ENCODE measurements at places on chromosomes 11 and 22. TPM values are rescaled to one million over a fixed set of nuclear protein-coding genes. Genes with fewer than 3 reads are reported as not detected.

The MPPED1 gene
- total RNA-seq: not detected

The ACTN3 gene
- not detected for total RNA-seq

The PLAAT4 gene
- 99.8 TPM for total RNA-seq

The MPPED2 gene
- total RNA-seq: not detected

The RAB38 gene
- 0.70 TPM for total RNA-seq

The CHST1 gene
- total RNA-seq: not detected

The UCP3 gene
- total RNA-seq: 2.9 TPM

The OR52N5 gene
- total RNA-seq: not detected

The KIRREL3 gene
- not detected for total RNA-seq

The UFD1 gene
- 97.2 TPM for total RNA-seq

The ZNF143 gene
- 31.4 TPM for total RNA-seq

The TMEM86A gene
- 0.26 TPM for total RNA-seq

The CHEK1 gene
- total RNA-seq: 106 TPM

DNA sequence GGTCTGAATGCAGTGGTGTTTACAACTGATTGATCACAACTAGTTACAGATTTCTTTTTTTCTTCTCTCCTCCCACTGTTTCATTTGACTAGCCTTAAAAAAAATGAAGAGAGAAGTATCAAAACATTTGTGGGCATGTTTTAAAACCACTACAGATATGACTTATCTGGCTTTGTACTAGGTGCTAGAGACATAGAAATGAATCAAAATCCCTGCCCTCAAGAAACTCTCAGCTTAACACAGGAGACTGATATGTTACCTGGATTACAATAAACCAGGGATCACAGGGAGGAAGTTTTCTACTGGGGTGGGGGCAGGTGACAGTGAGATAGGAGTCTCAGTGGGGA, 25.2 kb upstream of the CTR9 start:
- peaks cover 29% of the 10 kb centered on the region for H3K4me1 ChIP-seq
- DNase-seq: no peak
- H3K36me3 ChIP-seq: no peaks in the 10 kb centered on the region
- H3K27me3 ChIP-seq: peaks cover 15% of the 10 kb centered on the region

- peak overlapping the region; percentile 75 for H3K27ac ChIP-seq
- H3K4me3 ChIP-seq: peak overlapping the region; percentile 79
- H3K27me3 ChIP-seq: peaks cover 53% of the 10 kb centered on the region
Observed at GRCh38 chr11:67373648-67374570, 511 bp upstream of the CLCF1 start.

- H3K36me3 ChIP-seq: no peaks in the 10 kb centered on the region
- H3K4me1 ChIP-seq: peaks cover 11% of the 10 kb centered on the region
- no peak overlapping the region for H3K27ac ChIP-seq
- H3K27me3 ChIP-seq: no peaks in the 10 kb centered on the region
- no peak overlapping the region for H3K4me3 ChIP-seq
Observed at GRCh38 chr11:87300640-87301380, 263.1 kb downstream of the TMEM135 start.

DNA sequence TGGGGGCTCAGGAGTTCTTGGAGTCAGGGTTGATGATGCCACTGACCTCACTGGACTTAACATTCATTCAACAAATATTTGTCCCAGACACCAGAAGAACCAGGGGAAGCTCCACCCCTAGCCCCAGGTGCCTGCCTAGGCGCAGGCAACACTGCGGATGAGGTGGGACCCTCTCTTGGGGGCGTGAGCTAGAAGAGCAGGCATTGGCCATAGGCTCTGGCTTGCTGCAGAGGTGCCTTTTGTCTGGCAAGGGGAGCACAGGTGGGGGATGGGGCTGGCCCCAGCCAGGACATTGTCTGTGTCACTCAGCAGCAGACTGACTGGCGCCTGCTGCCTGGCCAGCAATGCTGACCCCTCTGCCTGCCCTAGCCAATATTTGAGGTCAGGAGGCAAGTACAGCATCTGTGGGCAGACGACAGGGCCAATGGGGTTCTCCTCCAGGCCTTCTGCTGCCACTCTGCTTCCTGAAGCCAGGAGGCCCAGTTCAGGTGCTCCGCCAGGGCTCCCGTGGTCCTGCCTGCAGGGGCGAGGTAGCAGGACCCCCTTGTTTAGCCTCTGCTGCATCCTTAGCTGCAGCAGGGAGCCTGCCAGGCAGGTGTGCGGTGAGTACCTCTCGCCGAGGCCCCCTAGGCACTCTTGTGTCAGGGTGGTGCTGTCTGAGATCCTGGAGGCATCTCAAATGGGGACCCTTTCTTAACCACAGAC, 4.0 kb downstream of the LINC01488 start:
- no peak overlapping the region for H3K27ac ChIP-seq
- no peak overlapping the region for H3K4me3 ChIP-seq
- DNase-seq: no peak
- H3K27me3 ChIP-seq: no peaks in the 10 kb centered on the region
- no peaks in the 10 kb centered on the region for H3K36me3 ChIP-seq

DNA sequence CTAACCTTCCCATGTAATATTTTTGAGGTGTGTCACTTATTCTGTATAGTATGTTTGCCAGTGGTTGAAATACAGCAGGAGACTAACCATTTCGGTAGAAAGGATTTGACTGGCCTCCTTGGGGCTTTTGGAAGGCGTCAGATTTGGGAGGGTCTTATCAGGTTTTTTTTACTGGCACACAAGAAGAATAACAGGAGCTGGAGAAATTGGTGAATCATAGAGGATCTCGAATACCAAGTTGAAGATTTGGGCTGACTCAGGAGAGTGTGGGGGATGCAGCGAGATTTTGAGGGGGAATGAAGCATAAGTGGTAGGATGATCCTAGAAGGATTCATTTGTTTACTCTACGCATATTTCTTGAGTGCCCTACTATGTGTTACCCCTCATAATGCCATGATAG, 200.5 kb downstream of the DDX10 start:
- H3K36me3 ChIP-seq: no peaks in the 10 kb centered on the region
- H3K27ac ChIP-seq: no peak overlapping the region
- no peaks in the 10 kb centered on the region for H3K27me3 ChIP-seq
- H3K4me3 ChIP-seq: no peak overlapping the region
- DNase-seq: no peak

DNA sequence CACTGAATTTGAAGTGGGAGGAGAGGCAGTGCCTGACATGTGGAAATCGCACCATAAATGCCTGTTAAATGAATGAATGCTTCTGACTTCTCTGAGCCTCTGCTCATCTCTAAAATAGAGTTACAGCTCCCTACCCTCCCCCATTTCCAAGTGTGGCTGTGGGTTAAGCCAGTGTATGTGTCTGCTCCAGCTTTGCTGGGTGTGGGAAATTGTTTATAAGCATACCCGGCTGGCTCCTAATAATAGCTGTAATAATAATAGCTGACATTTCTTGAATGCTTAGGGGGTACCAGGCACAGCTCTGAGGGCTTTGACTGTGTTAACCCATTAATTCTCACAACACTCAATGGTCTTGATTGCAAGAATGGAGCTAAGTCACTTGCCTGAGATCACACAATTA, 7.0 kb upstream of the FCHSD2 start:
- no peaks in the 10 kb centered on the region for H3K36me3 ChIP-seq
- DNase-seq: no peak
- H3K27me3 ChIP-seq: no peaks in the 10 kb centered on the region

GRCh38 chr22:44112191-44112590, 68.5 kb upstream of the PARVG start:
- no peak overlapping the region for H3K27ac ChIP-seq
- DNase-seq: no peak
- H3K4me1 ChIP-seq: peaks cover 2% of the 10 kb centered on the region
- no peaks in the 10 kb centered on the region for H3K36me3 ChIP-seq

DNA sequence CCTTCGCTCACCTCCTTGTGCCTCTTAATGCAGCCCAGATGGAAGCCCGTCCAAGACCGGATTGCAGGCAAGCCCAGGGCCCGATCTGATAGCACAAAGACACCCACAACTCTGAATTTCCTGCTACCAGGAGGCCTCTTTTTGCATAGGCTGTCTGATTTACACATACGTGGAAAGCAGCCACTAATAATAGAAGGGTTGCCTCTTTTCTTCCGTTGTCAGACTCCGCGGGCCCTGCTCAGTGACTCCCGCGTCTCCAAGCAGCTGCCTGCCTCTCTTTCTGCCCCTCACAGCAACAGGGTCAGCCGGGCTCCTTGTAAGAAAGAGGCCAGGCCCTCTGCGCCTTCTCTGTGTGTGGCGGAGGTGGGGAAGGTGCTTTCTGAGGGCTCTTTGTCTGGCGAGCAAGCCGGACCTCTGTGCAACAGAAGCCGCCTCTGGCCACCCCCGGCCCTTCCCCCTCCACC, 26.7 kb downstream of the FLI1 start:
- H3K36me3 ChIP-seq: peaks cover 54% of the 10 kb centered on the region
- H3K4me3 ChIP-seq: peak overlapping the region; percentile 72
- peak overlapping the region; percentile 92 for H3K27ac ChIP-seq

- peaks cover 13% of the 10 kb centered on the region for H3K4me1 ChIP-seq
- no peak overlapping the region for H3K4me3 ChIP-seq
- DNase-seq: no peak
- H3K36me3 ChIP-seq: peaks cover 9% of the 10 kb centered on the region
- no peak overlapping the region for H3K27ac ChIP-seq
- no peaks in the 10 kb centered on the region for H3K27me3 ChIP-seq
Observed at GRCh38 chr11:35675901-35676610, 13.5 kb downstream of the TRIM44 start.

GRCh38 chr22:22878801-22879674, 8.6 kb upstream of the IGLL5 start:
- H3K27me3 ChIP-seq: peaks cover 16% of the 10 kb centered on the region
- peak; percentile 16 for DNase-seq
- no peaks in the 10 kb centered on the region for H3K36me3 ChIP-seq
- H3K27ac ChIP-seq: no peak overlapping the region
- H3K4me1 ChIP-seq: peaks cover 4% of the 10 kb centered on the region

DNA sequence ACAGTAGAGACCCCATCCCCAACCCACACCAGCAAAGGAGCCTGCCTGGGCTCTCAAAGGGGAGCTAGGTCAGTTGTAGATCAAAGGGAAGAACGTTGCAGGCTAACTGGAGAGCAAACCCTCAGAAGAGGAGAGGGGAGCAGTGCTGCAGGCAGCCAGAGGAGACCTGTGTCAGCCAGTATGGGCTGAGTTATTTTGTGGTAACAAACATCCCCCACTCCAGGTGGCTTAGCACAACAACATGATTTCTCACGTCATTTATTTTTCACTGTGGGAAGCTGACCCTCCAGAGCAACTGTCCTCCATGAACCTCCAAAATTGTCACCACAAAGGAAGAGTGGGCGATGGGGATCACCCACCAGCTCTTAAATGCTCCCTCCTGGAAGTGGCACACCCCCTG, 19.8 kb upstream of the SHANK2 start:
- no peaks in the 10 kb centered on the region for H3K27me3 ChIP-seq
- H3K36me3 ChIP-seq: no peaks in the 10 kb centered on the region
- no peaks in the 10 kb centered on the region for H3K4me1 ChIP-seq
- DNase-seq: no peak
- no peak overlapping the region for H3K4me3 ChIP-seq

- H3K27me3 ChIP-seq: no peaks in the 10 kb centered on the region
- H3K4me1 ChIP-seq: no peaks in the 10 kb centered on the region
- no peak for DNase-seq
- no peak overlapping the region for H3K27ac ChIP-seq
- H3K4me3 ChIP-seq: no peak overlapping the region
Observed at GRCh38 chr22:43743131-43743530, 69.0 kb downstream of the EFCAB6 start.

- DNase-seq: no peak
- no peak overlapping the region for H3K4me3 ChIP-seq
- H3K27ac ChIP-seq: peak overlapping the region; percentile 77
- H3K36me3 ChIP-seq: peaks cover 4% of the 10 kb centered on the region
- peaks cover 94% of the 10 kb centered on the region for H3K4me1 ChIP-seq
Observed at GRCh38 chr11:114168691-114169090, 109.2 kb downstream of the ZBTB16 start.

GRCh38 chr11:112481893-112482292, 221.2 kb upstream of the PLET1 start:
- no peaks in the 10 kb centered on the region for H3K4me1 ChIP-seq
- no peak overlapping the region for H3K27ac ChIP-seq
- DNase-seq: no peak

DNA sequence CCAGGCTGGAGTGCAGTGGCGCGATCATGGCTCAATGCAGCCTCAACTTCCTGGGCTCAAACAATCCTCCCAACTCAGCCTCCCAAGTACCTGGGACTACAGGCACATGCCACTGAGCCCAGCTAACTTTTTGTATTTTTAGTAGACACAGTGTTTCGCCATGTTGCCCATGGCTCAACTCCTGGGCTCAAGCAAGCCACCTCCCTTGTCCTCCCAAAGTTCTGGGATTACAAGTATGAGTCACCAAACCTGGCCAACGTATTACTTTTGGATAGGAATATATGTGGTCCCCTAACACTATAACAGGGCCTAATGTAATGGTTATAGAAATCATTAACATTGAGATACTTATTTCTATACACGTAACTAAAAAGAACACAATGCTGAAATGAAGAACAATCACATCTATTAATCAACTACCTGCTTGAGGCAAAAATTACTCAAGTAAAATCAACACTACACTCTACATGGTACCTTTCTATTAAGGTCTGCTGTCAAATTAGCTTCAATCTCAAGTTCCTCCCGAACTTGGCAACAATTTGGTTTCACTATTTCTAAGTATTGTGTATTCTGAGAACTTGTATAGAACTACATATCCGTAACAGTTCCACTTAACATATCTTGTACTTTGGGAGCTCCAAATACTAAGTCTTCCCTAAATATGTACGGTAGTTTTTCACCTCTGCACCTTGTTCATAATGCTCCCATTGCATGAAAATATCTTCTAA, 124.9 kb downstream of the FCHSD2 start:
- H3K27ac ChIP-seq: no peak overlapping the region
- no peaks in the 10 kb centered on the region for H3K27me3 ChIP-seq
- no peak overlapping the region for H3K4me3 ChIP-seq

DNA sequence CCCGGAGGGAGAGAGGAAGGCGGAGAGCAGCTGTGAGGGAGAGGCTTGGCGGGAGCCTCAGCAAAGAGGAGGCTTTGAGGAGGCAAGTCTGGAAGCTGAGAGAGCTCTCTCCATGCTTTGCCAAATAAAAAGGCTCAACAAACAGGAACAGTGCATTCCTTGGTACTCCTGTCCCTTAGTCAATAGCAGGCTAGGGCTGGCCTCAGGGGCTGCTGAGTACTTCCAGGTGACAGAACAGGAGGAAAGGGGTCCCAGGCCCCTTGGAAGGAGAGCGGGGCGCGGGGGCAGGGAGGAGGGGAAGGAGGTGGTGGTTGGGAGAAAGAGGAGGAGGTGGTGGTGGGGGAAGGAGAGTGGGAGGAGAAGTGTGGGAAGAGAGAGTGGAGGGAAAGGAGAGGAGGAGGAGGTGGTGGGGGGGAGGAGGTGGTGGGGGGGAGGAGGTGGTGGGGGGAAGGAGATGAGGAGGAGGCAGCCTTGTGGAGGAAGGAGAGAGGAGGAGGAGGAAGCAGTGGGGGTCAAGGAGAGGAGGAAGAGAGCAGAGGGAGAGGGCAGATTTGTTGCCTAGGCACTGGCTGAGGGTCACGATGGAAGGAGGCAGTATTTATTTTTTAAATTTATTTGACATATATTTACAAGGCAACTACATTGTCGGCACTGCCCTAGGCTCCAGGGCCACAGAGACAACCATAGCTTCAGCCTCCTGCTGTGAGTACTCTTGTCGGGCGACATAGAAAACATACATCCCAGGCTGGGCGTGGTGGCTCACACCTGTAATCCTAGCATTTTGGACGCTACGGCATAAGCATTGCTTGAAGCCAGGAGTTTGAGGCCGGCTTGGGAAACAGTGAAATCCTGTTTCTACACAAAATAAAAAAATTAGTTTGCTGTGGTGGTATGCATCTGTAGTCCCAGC, 74.2 kb upstream of the ZBED5 start:
- H3K27me3 ChIP-seq: peaks cover 48% of the 10 kb centered on the region
- DNase-seq: no peak
- no peaks in the 10 kb centered on the region for H3K36me3 ChIP-seq
- peaks cover 18% of the 10 kb centered on the region for H3K4me1 ChIP-seq

GRCh38 chr11:128667873-128668272, 26.0 kb upstream of the FLI1 start:
- no peak overlapping the region for H3K4me3 ChIP-seq
- H3K36me3 ChIP-seq: no peaks in the 10 kb centered on the region
- peaks cover 6% of the 10 kb centered on the region for H3K4me1 ChIP-seq
- H3K27ac ChIP-seq: no peak overlapping the region
- no peak for DNase-seq

Measured in activated CD8-positive, alpha-beta T cell treated with anti-CD3 and anti-CD28 coated beads, Interleukin-2, amount 10 ng/mL, durations not matched to agents 7 days and 5 days (primary cell).